Natural killer cell (primary cell): ENCODE measurements at places on chromosomes 5 and 9.

GRCh38 chr5:142246258-142246657, 78.6 kb downstream of the SPRY4 start:
- DNase-seq, result no peak

DNA sequence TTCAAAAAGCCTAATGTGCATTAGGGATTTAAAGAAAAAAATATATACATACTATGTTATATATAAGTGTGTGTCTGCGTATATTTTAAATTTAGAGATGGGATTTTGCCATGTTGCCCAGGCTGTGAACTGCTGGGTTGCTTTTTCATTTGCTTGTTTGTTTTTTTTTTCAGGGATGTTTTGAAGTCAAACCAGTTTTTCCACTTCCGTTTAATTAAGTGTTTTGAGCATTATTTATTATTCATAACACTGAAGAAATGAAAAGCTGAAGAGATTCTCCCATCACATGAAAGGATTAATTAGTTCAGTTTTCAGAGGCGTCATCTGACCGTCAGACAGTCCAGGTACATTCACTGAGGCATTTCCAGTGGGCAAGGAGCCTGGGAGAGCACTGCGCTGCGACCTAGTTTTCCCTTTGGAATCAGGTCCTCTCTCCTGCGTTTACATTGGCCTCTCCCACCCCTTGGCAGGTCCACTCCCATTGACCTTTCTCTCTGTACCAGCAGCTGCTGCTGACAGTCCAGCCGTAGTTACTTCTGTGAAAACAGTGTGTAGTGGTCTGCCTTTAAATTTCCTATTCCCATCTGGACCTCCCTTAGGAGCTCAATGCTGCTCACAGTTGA, 26.0 kb downstream of the ARRDC3 start:
- DNase-seq, result no peak

DNA sequence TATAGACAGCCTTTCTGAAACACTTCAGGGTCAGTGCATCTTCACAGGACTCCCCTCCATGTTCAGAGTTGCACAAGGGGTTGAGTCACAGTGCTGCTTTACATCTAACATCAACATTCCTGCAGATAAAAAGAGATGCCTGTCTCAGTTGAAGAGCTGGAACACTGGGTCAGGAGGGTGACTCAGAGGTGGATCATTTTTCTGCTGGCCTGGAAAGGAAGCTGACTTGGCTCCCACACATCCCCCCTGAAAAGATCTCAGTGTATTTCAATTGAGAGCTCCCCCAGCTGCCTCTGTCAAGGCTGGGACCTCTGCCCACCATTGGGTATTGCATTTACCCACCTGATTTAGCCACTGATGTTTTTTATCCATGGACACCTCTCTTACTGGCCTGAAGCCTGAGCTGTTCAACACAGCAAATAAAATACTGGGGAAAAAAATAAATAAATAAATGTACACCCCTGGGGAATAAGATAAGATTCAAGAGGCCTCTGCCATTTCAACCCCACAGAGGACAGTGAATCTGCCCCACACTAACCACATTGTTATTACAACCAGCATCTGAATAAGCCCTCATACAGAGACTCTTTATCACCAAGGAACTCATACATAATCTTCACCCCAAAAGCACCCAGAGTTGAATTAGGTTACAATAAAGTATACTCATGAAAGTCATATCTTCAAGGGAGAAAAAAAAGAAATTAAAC, 716.4 kb downstream of the SEMA5A start:
- DNase-seq, result no peak

DNA sequence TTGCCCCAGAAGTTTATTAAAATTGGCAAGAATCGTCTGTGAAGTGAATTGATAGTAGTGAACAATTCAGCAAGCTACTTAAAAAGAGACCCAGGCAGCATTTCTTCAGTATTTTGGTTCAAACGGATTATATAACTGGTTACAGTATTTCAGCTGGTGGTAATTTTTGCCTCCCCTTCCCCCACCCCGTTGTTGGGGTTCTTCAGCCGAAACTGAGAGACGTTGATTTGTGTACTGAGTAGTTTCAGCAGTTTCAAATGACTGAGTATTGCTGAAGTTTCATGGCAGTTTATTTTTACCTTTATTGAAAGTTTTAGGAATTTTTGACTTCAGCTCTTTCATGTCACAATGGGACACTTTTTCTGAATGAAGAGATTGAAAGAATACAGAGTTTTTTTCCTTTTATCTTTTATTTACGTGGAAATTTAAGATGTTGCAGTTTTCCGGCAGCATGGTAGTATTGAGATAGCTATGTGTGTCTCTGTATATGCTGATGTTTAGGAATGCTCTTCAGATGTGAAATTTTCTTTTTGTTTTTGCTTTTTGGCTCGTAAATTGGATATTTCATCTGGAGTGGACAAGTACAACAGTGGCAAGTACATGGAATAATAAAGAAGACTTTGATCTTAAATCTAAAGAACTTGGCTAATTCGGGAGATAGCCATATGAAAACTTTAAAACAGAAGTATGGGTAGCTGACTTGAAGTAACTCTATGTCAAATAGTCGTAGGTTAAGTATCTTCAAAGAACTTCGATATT, 1.9 kb downstream of the GPBP1 start:
- peak; percentile 66 for DNase-seq
